IMR-90 (cell line): ENCODE measurements at places on chromosomes 16 and 17. TPM values are rescaled to one million over a fixed set of nuclear protein-coding genes. Genes with fewer than 3 reads are reported as not detected.
A peak's percentile ranks its signal among the peaks of the same experiment; 100 is the strongest.

Gene HOXB5
- 0.54 and 0.56 TPM in 2 replicates for total RNA-seq

- no peak for DNase-seq
Measured at GRCh38 chr16:83682116-83682867, 125.5 kb upstream of the HSBP1 start.

Gene SOST
- not detected in 2 replicates for total RNA-seq

Gene TLE7
- total RNA-seq: not detected in 2 replicates

GRCh38 chr16:31063495-31063842 is 10.6 kb downstream of the ZNF668 start:
- no peak for DNase-seq

Gene NPIPA5
- not detected in 2 replicates for total RNA-seq

GRCh38 chr17:81871387-81872230 is 472 bp upstream of the ARHGDIA start:
- peak; percentile 83 for DNase-seq

DNA sequence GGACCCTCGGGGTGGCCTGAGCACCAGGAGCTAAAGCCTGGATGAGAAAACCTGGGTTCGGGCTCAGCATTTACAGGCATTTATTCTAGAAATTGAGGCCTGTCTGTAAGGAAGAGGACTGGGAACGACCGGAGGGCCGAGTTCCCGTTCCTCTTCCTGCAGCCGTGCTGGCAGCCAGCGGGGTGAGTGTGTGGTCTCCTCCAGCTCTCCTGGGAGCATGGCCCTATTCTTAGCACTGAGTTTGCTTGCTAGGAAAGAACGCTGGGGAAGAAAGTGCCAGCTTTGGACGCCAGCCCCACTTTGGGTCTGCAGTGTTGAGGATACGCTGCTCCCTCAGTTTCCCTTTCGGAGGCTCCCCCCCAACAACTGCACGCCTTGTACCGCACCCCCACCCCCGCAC is 49.6 kb downstream of the MGAT5B start:
- no peak for DNase-seq

- peak; percentile 91 for DNase-seq
Measured at GRCh38 chr17:16013943-16014407, 14.4 kb downstream of the TTC19 start.

- peak; percentile 93 for DNase-seq
Measured at GRCh38 chr17:63571632-63572310, 21.5 kb downstream of the DCAF7 start.

DNA sequence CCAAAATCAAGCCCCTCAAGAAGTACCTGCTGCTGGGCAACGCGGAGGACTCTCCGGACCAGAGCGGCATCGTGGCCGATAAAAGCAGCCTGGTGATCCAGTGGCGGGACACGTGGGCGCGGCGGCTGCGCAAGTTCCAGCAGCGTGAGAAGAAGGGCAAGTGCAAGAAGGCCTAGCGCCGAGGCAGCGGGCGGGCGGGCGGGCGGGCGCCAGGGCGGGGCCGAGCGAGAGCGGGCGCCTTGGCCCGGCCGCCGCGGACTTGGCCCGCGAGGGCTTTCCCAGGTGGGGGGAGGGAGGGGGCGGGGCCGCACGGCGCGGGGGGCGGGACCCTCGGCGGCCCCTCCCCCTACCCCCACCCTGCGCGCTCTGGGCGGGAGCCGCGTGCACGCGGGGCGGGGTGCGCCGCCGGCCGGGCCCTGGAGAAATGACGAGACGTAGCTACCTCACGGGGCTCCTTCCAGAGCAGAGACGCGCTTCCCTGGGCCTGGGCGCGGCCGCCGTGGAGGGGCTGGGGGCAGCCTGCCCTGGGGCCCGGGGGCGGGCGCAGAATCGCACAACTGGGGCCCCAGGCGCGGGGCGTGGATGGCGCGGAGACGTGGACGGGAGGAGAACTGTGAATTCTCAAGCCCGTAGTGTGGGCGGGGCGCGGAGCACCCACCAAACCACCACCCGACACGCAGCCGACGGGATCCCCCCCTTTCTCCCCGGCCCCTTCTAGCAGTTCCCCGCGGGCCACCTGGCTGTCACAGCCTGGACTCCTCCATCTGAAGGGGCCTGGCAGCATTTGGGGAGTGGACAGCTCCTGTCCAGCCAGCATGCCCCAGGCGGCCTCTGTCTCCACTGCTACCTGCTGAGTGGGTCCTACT is 218.7 kb downstream of the NTN1 start:
- peak; percentile 39 for DNase-seq

- DNase-seq: no peak
Measured at GRCh38 chr17:40912486-40913210, 24.8 kb downstream of the KRT23 start.

DNA sequence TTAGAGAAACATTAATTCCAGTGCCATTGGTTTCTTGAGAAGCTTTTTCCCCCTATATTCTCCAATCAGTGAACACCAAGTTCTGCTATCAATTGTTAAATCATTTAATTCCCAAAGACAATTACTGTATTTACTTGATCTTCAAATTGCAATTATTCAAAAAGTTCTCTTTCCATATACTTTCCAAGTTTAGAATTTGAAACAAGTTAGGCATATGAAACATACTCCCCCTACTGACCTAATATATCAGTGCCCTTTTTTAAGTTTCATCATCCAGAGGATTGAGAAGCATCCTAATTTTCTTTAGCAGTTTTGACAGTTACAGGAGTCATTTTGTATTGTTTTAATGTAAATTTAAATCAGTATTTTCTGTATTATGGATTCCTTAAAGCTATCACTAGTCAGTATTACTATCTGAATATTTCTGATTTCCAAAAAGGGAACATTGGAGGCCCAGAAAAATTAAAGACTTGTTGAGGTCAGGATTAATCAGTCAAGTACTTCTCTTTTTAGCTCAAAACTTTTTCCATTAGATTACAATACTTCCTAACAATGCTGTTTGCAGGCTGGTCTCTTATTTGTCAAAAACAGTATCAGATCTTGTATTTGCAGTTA is 16.3 kb downstream of the MEIOC start:
- peak; percentile 34 for DNase-seq

Gene ERN2
- total RNA-seq: 0.54 TPM in 1 of 2 replicates, not detected in the other

DNA sequence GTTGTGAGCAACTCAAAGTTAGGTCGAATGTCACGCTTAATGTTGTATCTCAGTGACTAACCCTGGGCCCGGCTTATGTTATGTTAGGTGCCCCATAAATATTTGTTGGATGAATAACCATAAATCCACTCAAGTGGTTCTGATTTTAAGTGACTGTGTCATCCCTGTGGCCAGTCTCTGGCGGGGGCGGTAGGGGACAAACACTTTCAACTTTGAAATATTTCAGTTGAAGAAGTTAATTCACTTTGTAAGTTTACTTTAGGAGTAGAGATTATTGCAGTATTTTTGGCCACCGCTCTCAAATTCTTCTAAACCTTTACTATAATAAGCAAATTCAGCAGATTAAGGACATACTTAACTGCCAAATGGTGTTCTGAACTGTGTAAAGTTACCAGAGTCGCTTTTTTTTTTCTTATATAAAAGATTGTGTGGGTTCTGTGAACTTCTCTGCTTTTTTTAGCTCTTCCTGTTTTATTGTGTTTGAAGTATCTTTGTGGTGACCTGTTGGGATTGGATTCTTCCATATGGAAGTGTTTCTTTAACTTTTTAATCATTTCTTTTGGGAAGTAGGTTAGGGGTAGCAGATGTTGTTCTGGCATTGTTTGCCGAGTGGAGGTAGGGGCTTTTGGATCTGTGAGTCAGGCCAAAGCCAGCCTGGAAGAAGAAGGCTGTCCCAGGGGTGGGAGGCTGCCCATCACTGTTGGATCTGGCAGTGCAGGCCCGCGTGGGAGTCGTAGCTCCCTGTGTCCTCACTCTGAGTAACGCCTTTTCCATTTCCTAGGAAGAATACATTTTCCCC is 61.4 kb upstream of the TBX2 start:
- DNase-seq: peak; percentile 91

- DNase-seq: no peak
Measured at GRCh38 chr16:71242036-71242435, 11.5 kb upstream of the HYDIN start.

DNA sequence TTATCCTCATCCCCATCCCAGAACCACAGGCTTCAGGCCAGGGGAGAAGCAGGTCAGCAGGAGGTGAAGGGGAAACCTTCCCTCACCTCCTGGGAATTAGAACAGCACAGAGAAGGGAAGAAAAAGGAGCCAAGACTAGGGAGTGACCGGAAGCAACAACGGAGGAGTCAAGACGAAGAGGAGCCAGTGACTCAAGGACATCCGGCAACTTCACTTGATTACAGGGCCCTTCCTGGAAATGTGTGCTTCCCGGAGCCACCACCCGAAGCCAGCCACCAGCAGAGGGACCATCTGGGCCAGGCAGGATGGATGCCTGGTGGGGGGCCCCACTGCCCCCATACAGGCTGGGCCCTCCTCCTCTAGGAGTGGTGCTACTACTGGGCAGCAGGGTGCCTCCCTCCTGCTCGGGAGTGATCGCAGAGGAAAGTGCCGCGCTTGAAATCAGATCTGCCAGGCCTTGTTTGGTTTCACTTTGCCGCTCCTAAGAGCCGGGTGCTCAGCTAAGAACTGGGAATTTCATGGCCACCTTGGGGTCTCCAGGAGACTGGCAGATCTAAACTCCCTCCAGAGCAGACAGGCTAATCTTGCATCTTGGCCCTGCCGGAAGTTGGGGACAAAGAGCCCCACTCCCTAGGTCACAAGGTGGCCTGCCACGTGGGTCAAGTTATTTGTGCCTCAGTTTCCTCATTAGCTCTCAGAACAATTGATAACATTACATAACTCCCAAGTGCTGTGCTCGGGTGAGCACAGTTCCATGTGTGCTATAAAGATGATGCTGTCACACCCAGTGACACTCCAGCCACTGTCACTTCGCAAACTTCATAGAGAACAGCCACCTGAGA is 6.6 kb downstream of the CDC42EP4 start:
- DNase-seq: peak; percentile 78

DNA sequence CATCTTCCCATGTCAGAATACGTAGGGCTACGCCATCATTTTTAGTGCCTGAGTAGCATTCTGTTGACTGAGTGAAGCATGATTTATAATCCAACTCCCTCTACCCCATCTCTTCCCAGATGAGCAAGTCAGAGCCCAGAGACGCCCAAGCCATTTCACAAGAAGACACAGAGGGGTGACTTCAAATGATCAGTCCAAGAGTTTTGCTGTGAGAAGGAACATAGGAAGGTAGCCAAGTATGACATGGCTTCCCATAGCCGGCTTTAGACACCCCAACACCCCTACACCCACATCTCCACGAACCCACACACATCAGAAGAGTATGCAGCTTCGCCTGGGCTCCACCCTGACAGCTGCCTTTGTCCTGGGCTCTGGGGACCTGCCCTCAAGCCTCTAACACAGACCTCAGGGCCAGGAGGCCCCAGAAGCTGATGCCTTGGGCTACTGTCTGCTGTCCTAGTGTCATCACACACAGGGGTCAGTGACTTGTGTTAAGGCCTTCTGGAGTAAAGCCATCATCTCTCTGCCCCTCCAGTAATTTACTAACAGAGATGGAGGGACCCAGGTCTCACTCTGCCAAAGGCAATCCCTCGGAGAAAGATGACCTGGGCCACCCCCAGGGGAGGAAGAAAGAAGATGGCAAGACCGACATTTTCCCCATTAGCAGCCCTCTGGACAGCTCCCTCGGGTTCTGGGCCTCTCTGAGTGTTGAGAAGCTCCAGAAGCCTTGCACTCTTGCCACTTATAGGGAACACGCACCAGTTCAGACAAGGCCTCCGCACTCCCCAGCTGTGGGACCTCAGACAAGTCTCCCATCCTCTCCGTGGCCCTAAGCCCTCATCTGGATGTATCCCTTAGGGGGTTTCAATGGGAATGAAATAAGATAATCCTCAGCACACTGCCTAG is 38.7 kb upstream of the MRPS23 start:
- no peak for DNase-seq

GRCh38 chr16:87098976-87099720 is 218.0 kb downstream of the C16orf95 start:
- DNase-seq: no peak

DNA sequence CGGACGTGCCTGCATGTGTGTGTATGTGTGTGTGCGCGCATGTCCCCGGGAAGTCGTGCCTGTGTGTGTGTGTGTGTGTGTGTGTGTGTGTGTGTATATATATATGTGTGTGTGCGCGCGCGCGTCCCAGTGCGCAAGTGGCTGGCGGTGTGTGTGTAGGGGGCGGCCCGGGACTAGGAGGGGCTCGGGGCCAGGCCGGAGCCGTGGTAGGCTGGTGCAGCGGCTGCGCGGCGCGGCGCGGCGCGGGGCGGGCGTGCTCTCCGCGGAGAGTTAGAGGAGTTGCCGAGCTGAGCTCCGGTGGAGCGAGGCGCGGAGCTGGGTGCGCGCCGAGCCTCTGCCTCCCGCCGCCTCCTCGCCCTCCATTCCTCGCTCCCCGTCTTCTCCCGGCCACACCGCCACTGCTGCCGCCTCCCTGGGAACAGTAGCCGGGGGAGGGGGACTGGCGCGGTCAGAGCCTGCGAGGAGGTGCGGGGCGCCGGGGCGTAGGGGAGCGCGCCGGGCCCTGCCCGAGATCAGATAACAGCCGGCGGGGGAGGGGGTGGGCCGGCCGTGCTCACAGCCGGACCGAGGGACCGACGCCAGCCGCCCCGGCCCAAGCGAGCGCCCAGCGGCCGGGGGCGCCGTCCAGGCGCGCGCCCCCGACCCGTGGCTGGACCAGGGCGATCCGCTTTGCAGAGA is at the start of gene KCNJ12:
Gene KCNJ12 (plus strand): TSS at position 277 of the 678 bp plus-strand sequence. CDS start 38,986 bp downstream, outside the sequence.
- no peak for DNase-seq

Gene CES3
- under 0.01 TPM in 1 of 2 replicates, not detected in the other for total RNA-seq

DNA sequence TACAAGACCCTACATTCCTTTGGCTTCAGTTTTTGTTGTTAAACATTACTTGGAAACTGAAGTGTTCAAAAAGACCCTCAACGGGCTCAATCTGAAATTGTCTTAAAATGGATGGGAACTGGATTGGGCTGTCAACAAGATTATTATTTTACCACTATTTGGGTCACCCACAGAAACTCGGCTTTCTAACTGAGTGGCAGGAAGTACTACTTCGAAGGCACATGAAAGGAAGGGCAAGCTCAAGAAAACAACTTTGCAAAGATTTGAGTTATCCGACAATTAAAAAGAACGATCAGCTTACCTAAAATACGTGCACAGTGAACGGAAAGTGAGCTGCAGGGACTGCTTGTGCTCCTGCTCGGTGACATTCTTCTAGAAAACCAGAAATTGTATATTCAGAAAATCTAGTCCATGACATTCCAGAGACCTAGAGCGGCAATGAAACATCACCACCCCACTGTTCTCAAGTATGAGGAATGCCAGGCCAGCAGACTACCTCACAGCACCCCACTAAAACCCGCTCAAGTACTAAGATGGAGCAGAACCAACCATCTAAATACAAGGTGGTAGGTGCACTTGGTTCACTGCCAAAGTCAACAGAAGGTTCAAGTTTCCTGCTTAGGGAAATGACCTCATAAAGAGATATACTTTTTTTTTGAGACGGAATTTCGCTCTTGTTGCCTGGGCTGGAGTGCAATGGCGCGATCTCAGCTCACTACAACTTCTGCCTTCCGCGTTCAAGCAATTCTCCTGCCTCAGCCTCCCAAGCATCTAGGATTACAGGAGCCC is 60.5 kb downstream of the ZZEF1 start:
- DNase-seq: no peak

Gene C17orf100
- 0.18 and 0.28 TPM in 2 replicates for total RNA-seq

Gene PPP1R1B
- total RNA-seq: not detected in 2 replicates

Gene CMTM1
- total RNA-seq: 0.54 and 1.7 TPM in 2 replicates

Gene TMEM238L
- total RNA-seq: not detected in 2 replicates
